LHCN-M2 (cell line): ENCODE measurements at places on chromosomes 6 and 20. TPM values are rescaled to one million over a fixed set of nuclear protein-coding genes. Genes with fewer than 3 reads are reported as not detected.

DNA sequence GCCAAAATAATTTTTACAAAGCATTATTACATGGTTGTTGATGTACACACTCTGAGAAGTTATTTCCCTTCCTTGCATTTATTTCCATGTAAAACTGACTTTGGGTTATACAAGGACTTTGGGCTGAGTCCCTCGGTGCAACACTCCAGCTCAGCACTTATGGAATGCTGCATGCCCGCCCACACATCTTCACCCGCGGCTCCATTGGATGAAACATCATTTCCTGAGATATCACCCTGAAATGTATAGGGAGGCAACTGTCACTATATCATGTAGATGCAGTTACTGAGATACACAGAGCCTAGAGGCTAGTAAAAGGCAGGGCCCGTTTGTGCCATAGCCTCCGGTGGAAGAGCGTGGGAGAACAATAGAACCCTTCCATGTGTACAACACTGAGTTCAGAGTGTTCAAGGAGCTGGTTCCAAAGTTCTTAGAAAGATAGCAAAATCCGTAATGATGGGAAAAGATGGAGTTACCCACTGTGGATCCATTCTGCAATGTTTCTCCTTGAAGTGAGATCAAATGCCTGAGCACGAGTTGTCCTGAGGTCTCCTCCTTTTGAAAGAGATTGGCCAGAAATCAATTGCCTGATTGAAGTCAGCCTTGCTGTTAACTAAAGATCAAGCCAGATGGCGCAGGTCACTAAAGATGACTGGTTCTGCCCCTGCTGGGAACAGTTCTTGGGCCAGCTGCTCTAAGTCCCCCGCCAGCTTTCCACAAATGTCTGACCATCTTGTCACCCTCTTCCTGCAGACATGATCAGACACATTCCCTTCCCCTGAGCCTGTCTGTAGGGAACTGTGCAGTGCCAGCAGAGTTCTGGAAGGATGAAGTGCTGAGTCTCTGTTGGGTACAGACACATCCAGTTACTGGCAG lies 100.9 kb upstream of the IYD start:
- no peak for DNase-seq

PRR18 gene
- total RNA-seq, result not detected in 2 replicates

DNA sequence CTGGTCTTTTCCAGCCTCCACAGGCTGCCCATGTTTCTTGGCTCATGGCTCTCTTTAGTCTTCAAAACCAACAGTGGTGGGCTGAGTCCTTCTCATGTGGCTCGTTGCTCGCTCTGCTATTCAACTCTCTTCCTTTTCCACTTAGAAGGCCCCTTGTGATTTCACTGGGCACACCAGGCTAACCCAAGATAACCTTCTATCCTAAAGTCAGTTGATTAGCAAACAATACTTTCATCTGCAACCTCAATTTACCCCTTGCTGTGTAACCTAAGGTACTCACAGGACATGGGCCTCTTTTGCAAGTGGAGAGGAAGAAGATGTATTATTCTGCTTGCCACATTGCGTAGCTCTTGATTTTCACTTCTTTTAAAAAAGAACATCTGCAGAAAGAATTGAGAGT lies 79.6 kb downstream of the UTRN start:
- DNase-seq, result no peak

DNA sequence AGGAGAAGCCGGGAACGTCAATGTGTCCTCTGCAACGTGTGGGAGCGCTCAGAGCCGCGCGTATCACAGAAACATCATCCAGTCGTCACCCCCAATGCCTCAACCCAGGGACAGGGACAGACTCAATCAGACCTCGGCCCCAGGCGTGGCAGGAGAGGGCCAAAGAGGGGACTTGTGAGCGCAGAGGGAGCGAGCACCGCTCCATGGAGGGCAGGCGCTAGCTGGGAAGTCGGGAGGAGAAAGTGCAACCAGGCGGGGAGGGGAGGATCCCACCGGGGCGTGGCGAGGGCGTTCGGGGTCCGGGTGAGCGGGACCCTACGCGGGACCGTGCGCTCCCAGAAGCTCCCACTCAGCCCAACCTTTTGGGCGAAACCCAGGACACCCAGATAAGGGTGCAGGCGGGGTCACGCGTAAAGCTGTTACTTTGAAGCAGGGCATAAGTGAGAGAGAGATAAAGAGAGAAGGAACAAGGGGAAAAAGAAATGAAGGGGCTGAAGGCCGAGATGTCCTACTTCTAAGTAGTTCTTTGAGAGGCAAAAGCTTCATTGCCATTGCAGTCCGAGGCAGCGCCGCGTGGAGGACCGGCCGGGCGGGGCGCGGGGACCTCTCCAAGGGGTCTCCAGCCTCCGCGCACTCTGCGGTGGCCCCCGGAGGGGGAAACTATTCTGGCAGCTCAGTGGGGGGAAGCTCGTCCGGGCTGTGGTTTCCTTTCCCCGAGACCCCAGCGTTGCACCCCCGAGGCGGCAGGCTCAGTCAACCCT lies 862 bp upstream of the SOBP start:
- no peak for DNase-seq

GRCh38 chr6:19394051-19394450 lies 443.1 kb upstream of the ID4 start:
- no peak for DNase-seq

DNA sequence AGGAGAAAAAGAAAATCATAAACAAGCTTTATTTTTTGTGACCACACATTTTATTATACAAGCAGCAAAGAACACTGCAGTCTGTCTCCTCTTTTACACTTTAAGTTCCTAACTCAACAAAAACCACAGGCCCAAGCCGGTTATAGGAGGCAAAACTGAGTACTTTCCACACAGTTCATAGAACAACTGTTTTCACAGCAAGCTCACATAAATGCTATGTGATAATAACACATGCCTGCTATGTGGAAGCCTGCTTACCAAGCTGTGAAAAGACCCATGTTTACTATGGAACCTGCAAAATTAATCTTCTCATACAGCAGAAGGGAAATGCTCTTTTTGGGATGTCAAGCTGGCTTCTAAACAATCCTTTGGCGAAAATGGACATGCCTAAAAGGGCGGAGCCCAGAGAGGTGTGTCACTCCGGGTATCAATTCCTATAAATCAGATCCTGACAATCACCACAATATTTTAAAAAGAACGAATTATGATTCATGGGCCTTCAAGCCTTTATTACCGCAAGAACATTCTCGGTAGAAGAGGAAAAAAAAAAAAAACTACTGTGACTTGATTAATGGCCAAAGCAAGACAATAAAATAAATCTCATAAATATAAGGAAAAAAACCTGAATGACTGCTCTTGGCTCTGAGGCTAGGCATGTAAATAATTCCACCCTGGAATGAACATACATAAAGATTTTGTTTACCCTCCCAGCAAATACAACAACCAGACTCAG lies 2.6 kb downstream of the TRERF1 start:
- DNase-seq, result no peak

DNA sequence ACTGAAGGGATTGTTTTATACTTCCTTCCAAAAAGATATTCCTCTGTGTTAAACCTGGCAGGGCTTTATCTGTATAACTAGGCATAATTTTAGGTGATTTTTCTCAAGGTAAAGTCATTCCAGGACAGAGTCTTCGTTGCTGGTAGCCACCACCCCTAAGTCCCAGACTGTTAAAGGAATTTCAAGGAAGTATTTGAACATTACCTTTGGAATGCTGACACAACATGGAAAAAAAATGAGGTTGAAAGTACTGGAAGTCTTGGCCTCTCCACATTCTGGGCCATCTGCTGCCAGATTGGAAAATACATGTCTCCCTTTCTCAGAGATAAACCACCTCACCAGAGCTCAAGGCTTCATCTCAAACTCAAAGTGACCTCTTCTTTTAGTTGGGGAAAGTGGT lies 27.0 kb upstream of the ETV7 start:
- DNase-seq, result no peak

VIP gene
- 0.06 TPM in 1 of 2 replicates, not detected in the other for total RNA-seq
